ENCODE measurements at places on chromosomes 13 and 19.

GRCh38 chr13:64925727-64926126, 2304.4 kb downstream of the PCDH9 start:
- DNase-seq: no peak

GRCh38 chr13:45007225-45007624, 17.9 kb downstream of the GPALPP1 start:
- DNase-seq: no peak

GRCh38 chr19:39262496-39262895, 5.7 kb upstream of the IFNL2 start:
- DNase-seq: no peak

DNA sequence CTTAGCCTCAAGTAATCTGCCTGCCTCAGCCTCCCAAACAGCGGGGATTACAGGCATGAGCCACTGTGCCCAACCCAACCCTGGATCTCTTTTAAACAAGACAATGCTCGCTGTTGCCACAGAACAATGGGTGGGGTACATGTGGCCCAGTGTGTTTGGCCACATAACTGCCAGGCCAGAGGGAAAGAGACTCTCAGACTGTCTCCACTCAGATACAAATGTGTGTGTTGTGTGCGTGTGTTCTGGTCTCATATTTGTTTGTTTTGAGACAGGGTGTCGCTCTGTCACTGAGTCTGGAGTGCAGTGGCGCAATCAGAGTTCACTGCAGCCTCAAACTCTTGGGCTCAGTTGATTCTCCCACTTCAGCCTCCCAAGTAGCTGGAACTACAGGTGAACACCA, 25.8 kb downstream of the LDLR start:
- no peak for DNase-seq

- no peak for DNase-seq
Measured at GRCh38 chr19:40954573-40954972, 36.5 kb upstream of the CYP2B6 start.

DNA sequence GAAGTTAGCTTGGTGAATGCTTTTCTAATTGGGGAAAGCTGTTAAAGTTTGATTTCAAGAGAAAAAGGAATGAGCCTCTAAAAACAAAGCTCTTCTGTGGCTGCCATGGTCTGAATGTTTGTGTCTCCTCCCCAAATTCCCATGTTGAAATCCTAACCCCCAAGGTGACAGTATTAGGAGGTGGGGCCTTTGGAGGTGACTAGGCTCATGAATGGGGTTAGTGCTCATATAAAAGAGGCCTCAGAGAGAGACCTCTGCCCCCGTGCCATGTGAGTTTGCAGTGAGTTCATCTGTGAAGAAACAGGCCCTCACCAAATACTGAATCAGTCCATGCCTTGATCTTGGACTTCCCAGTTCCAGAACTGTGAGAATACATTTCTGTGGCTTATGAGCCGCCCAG, 56.5 kb downstream of the ARHGEF7 start:
- DNase-seq: no peak

DNA sequence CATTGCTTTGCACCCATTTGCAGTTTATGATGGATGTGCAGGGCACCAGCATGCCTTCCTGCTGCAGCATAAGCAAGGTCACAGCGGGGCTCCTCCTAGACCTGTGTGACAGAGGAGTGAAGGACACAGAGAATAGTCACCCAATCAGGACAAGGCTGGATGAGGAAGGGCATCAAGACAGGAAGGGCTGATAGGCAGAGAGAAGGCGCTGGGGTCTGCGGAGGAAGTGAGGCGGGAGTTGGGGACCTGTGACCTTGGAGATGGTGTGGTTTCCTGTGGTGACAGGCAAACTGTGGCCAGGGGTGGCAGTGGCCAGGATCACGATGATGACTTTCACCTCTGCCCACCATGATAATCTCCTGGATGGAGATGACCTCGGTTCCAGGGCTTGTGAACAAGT, 16.4 kb upstream of the KCTD15 start:
- no peak for DNase-seq

DNA sequence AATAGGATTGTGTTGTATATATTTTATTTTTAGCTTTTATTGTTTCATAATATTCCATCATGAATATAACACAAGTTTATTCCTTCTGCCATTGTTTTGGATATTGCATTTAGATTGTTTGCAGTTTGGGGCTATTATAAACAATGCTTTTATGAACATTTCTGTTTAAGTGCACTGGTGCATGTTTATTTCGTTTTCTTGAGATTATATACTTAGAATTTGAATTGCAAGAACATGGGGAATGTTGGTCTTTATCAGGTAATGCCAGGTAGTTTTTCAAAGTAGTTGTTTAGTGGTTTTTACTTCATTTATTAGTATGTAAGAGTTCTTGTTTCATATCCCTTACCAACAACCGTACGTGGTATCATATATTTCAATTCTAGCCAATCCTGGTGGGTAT, 4.3 kb downstream of the LSM14A start:
- DNase-seq: no peak

DNA sequence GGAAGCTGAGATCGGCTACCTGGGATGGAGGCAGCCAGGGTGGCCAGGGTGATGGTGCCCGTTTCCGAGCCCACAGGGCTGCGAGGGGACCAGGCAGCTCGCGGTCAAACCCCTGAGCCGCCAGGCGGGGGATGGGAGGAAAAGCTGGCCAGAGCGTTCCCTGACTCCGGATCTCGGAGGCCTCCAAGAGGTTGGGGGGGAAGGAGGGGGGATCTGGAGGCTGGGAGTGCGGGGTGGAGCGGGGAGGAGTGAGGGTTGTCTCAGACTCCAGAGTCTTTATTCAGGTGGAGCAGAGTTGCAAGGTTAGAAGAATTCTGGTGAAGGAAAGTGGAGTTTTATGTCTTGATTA, 1.1 kb downstream of the CACNG7 start:
- no peak for DNase-seq

DNA sequence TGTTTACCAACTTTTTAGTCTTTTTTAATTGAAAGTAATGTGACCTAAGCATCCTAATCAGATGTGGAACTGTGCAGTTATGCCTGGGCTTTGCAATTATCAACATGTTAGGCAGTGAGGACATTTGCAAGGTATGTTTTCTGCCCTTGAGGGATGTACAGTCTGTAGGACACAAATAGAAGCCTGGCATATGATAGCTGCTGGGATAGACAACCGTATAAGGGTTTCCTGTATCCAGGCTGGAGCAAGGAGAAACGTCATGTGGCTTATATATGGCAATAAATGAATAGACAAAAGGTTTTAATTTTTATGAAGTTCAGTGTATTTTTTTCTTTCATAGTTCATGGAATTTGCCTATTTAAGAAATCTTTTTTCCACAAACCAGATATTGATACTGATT, 2.0 kb upstream of the VPS36 start:
- no peak for DNase-seq

DNA sequence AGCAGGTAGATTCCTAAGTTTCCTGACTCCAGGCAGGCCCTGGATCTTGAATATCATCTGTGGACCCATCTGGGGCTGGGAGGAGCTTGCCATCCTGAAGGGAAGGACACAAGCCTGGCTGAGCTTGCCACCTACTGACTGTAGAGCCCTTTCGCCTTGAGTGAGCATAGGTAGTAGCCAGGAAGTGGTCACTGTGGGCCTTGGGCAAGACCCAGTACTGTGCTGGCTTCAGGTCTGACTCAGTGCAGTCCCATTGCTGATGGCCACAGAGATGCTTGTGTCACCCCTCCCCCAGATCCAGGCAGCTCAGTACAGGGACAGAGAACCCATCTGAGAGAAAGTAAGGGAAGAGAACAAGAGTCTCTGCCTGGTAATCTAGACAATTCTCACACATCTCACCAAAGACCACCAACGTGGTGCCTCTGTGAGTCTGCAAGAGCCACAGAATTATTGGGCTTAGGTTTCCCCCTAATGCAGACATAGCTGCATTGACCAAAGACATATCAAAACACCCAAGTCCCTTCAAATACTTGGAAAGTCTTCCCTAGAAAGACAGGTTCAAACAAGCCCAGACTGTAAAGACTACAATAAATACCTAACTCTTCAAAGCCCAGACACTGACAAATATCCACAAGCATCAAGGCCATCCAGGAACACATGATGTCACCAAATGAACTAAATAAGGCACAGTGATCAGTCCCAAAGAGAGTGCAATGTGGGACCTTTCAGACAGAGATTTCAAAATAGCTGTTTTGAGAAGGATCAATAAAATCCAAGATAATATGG, 108.2 kb upstream of the WASF3 start:
- DNase-seq: no peak

DNA sequence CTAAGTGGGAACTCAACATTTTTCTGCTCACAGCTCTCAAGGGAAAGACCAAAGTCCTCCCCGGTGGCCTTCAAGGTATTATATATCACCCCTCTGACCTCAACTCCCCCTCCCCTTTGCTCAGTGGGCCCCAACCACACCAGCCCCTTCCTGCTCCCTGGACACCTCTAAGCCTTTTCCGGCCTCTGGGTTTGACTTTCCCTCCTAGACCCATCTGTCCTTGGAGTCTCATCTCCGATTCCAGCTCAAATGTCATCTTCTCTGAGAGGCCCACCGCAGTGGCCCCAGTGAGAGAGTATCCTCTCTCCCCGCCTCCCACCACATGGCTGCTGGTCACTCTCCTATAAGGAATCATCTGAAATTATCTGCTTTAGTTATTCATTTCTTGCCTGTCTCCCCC, 941 bp upstream of the UHRF1 start:
- DNase-seq: no peak

- no peak for DNase-seq
Measured at GRCh38 chr13:60969656-60970055, 446.0 kb downstream of the PCDH20 start.

DNA sequence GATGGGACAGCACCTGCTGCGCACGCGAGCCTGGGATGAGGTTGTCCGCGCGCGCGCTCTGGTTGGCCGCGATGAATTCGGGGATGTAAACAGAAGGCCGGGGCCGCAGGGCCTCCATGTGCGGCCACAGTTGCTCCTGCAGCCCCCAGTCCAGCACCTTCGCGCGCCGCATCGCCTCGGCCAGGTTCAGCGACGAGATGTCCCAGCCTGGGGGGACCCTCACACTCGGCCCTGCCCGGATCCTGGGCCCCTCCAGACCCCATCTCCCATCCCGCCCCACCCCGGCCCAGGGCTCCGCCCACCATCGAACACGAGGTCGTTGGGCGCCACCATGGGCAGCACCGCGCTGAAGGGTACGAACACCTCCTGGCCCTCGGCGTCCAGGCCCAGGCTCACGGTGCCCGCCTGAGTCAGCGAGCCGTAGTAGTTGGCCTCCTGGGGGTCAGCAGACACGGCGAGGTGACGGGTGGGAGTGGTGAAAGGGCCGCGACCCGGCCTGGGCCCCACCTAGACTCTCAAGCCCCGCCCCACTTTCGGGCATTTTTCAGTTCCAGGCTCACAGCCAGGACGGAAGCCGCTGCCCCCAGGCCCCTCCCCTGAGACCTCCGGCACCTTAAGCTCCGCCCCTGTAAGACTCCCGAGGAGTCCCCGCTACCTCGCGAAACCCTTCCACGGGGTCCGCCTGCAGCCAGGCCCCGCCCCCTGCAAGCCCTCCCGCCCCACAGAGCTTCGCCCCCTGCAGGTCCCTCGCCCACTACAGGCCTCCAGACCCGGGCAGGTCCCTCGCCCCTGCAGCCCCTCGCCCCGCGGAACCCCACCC, 1.1 kb downstream of the ISYNA1 start:
- peak; percentile 84 for DNase-seq

GRCh38 chr13:95153647-95154412, 147.4 kb downstream of the ABCC4 start:
- no peak for DNase-seq

GRCh38 chr13:54945973-54946372, 1917.4 kb downstream of the OLFM4 start:
- no peak for DNase-seq

GRCh38 chr13:25153736-25154135, 18.4 kb downstream of the AMER2 start:
- DNase-seq: no peak

DNA sequence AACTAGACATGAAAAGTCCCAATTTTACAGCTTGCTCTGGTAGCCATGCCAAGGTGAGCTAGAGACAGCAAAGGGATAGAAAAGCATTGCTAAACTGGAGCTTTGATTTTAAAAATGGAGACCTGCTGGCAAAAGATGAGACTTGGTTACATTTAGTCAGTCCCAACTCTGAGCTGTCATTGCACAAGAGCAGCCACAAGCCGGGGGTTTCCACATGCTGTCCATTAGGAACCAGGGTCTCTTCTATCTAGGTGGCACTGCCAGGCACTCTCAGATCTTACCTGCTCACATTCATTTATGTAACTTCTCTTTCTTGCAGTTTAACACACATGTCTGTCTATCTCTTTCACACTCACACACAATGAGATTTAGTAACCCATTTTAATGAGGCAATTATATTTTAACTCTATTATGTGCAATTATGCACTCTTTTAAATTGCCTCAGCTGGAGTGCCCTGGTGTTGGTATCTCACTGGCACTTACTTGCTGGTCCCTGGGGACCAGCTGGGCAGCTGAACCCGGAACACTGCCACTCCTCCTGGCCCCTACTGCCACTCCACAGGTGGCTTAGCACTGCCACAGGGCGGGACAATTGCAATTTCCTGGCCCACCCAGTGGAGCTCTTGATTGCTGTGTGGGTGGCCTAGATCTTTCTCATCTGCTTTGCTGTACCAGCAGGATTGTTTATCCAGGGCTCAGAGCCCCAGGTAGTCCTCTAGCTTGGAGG, 112.5 kb downstream of the COG6 start:
- DNase-seq: no peak

- DNase-seq: no peak
Measured at GRCh38 chr13:40680659-40681323, 14.3 kb upstream of the FOXO1 start.

DNA sequence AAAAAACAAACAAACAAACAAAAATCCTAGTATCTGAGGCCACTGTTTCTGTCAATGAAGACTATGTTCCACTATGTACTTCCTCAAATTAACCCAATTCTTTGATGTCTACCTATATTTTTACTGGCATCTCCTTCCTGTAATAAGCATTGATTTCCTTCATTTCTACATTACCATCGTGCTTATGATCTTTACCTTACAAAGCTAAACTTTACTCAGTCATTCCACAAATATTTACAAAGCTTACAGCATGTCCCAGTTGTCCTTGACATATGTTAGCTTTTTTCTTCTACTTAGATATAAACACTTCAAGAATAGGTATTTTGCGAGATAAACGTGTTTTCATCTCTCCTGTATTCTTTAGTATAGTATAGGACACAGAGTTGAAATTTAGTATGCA, 1090.9 kb downstream of the PCDH9 start:
- DNase-seq: no peak

GRCh38 chr13:72205773-72206172, 338.8 kb upstream of the DACH1 start:
- no peak for DNase-seq

DNA sequence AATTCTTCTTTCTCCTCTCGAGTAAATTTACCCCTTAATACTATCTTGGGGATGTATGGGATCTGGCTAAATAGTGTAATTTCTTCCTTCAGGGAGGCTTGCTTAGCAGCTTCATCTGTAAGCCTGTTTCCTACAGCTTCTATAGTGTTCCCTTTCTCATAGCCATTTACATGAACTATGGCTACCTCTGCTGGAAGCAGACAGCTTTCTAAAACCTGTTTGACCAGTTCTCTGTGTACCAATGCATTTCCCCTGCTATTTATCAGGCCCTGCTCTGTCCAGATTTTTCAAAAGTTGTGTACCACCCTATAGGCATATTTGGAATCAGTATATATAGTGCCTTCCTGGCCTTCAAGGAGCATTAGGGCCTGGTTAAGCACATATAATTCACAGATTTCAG, 113.6 kb upstream of the PCDH9 start:
- no peak for DNase-seq

- DNase-seq: no peak
Measured at GRCh38 chr19:33557196-33557595, 35.6 kb upstream of the PEPD start.

- DNase-seq: no peak
Measured at GRCh38 chr13:32905063-32905863, 111.0 kb upstream of the KL start.

Measured in ureter (tissue), 1 donor.